BJ (cell line): ENCODE measurements at places on chromosomes 3 and 15. TPM values are rescaled to one million over a fixed set of nuclear protein-coding genes. Genes with fewer than 3 reads are reported as not detected.

NIT2 gene
- 34.5 and 49.3 TPM in 2 replicates for polyA plus RNA-seq

BLM gene
- 1.3 and 2.4 TPM in 2 replicates for polyA plus RNA-seq

A4GNT gene
- polyA plus RNA-seq = not detected in 2 replicates

NOX5 gene
- polyA plus RNA-seq = 0.50 and 0.86 TPM in 2 replicates

SV2B gene
- 0.01 TPM in 1 of 2 replicates, not detected in the other for polyA plus RNA-seq

TRPM1 gene
- polyA plus RNA-seq = 0.18 and 0.44 TPM in 2 replicates

IL17RC gene
- polyA plus RNA-seq = 14.7 and 28.1 TPM in 2 replicates

MST1R gene
- 0.17 and 0.64 TPM in 2 replicates for polyA plus RNA-seq

PIERCE2 gene
- 1.4 and 2.8 TPM in 2 replicates for polyA plus RNA-seq

REC114 gene
- polyA plus RNA-seq = not detected in 2 replicates

ACTC1 gene
- 7.6 and 15.2 TPM in 2 replicates for polyA plus RNA-seq

SEMA3G gene
- not detected in 2 replicates for polyA plus RNA-seq

BCL2A1 gene
- not detected in 2 replicates for polyA plus RNA-seq

GRCh38 chr3:139930211-139930610 is 4.8 kb upstream of the CLSTN2 start:
- DNase-seq = no peak

DNA sequence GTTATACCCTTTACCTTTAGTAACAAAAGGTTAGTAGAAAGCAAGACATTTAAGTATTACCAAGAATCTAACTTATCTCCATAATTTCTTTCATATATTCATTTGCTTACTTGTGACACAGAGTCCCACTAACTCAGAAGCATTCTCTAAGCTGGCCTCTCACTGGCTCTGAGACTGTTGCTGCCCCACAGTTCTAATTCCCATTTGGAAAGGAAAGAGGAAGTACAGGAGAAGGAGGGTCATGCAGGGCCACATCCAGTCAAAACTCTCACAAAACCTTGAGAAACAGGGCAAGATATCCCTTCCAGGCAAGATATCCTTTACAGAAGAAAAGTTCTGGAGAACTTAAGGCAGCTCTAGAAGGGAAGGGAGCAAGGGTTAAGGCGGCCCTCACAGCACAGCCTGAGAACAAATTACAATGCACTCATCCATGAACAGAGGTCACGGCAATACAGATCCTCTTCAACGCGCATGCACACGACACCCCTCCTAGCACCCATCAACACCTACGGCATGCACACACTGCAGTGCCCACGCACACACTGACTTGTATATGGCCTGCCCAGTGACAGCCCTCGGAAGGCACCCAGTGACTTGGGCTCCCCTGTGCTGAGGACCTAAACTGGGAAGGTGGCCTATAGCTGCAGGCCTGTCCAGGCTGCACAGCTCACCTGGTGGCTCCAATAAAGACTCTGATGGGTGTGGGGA is 13.0 kb upstream of the MYO5C start:
- no peak for DNase-seq

- no peak for DNase-seq
Measured at GRCh38 chr3:10468613-10469354, 36.6 kb downstream of the ATP2B2 start.

- peak; percentile 97 for DNase-seq
Measured at GRCh38 chr3:31196881-31197364, 302.5 kb upstream of the GADL1 start.

GRCh38 chr15:64191971-64192830 is 29.4 kb upstream of the PPIB start:
- DNase-seq = no peak

DNA sequence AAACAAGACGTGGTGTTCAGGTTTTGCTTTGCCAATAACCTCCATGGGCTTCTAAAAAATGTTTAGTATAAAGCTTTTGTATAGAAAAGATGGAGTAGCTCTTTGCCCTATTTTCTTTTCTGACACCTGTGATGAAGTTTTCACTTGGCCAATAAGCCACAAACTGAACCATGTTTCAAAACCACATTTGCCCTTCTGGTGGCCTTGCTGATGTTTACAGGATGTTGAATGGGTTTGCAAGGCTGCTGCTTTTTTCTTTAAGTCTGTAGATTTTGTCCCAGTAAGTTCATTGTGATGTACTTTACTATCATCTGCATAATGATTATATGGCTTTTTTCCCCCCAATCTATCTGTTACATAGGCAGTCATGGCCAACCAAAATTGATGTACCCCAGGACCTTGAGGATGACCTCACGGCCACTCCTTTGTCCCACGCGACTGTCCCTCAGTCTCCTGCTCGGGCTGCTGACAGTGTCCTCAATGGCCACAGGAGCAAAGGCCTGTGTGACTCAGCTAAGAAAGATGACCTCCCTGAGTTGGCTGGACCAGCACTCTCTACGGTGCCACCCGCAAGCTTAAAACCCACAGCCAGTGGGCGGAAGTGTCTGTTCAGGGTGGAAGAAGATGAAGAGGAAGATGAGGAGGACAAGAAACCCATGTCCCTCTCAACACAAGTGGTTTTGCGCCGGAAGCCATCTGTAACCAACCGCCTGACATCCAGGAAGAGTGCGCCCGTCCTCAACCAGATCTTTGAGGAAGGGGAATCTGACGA is 60.8 kb downstream of the SNRK start:
- no peak for DNase-seq

- no peak for DNase-seq
Measured at GRCh38 chr3:196997311-196997710, 28.7 kb upstream of the PIGZ start.

- no peak for DNase-seq
Measured at GRCh38 chr15:93047621-93048425, 41.2 kb downstream of the RGMA start.

GRCh38 chr3:27613846-27614500 is 108.2 kb downstream of the EOMES start:
- no peak for DNase-seq

- no peak for DNase-seq
Measured at GRCh38 chr3:29871087-29871486, 590.2 kb downstream of the RBMS3 start.

- DNase-seq = no peak
Measured at GRCh38 chr3:100968932-100969906, 24.0 kb downstream of the ABI3BP start.

DNA sequence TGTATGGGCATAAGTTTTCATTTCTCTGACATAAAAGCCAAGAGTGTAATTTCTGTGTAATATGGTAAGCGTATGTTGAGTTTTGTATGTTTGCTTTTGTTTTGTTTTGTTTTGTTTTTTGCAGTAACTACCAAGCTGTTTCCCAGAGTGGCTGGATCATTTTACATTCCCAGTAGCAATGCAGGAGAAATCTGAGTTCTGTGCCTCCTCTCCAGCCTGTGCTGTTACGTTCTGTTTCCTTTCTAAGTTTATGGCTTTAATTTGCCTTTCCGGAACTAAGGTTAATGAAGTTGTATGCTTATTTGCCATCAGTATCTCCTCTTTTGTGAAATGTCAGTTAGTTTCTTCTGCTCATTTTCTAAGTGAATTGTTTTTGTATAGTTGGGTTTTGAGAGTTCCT is 307.8 kb downstream of the GABRG3 start:
- DNase-seq = no peak

DNA sequence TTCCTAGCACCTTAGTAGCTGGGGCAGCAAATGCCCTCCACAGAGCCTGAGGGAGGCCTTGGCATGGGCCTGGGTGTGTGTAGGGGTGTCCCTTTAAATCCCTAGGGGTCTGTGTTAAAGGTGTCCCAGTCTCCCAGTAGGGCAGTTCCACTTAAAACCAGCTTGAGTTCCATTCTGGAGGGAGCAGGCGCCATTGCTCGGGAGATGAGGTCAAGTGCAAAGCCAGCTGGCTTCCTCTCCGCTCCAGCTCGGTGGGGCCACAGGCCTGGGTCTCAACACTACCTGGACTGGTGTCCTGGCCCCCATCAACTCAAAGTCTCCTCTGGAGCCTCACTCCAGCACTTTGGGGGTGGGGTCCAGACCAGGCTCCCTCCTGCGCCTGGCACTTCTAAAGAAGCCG is 25.2 kb downstream of the FEM1B start:
- DNase-seq = no peak

- no peak for DNase-seq
Measured at GRCh38 chr3:186824430-186825139, 17.9 kb upstream of the ADIPOQ start.

DNA sequence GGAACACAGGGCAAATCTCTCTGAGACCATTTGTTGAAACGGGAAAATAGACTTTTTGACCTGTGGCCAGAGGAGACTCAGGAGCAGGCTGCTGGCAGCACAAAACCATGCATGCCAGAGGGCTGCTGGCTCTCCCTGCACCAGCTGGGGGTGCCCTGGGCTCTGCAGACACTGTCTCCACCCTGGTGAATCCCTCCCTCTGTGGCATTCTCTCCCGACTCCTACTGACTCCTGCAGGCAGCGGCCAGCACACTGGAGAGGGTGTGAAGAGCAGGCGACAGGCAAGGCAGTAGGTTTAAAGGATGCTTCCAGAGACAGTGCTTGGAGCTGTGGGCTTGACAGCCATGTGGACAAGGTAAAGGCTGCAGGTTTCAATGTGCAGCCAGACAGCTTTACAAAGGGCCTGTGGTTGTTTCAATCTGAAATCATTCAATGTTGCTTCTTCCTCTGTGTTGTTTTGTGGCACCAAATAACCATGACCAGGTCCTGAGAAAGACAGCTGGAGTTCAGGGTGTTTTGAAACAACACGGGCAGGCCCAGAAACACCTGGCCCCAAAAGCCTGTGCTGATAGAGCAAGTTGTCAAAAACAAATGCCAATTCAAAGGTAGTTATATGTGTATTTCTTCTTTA is 431.0 kb upstream of the ATP10A start:
- DNase-seq = no peak

GRCh38 chr3:149207475-149207874 is 14.2 kb downstream of the CP start:
- DNase-seq = no peak

DNA sequence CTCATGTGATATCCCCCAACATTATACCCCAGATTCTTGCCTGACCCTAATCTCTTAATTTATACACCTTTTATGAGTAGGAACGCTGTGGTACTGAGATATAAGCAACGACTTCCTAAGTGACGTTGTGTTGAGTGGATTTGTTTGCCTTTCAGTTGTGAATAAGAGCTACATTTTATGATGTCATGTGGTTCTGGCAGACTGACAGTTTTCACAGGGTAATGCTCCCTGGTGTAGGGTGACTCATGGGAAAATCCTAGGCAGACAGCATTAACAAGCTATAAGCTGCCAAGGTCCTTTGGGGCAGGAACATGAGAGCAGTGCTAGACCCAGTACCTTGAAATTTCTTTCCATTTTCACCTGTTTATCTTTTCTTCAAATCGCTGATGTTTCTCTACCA is 11.2 kb downstream of the C3orf52 start:
- DNase-seq = peak; percentile 98

DNA sequence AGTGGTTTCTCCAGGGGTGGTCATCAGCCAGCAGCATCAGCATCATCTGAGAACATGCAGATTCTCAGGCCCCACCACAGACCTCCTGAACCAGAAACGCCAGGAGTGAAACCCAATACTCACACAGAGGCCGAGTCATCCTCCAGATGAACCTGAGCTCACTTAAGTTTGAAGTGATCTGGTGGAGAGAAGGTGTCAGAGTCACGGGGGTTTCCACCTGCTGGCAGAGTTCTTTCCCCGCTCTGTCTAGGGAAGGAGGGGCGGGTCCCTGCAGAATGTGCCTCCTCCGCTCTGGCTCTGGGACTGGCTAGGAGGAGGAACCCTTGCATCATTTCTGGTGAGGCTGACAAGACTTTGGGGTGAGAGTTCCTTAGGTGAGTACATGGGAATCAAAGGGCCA is 13.3 kb upstream of the KIF23 start:
- DNase-seq = no peak

GRCh38 chr3:50737193-50737905 is 62.6 kb downstream of the DOCK3 start:
- DNase-seq = no peak

- no peak for DNase-seq
Measured at GRCh38 chr15:84034578-84035398, 200.8 kb upstream of the GOLGA6L4 start.

- DNase-seq = no peak
Measured at GRCh38 chr3:134652886-134653630, 2.2 kb upstream of the KY start.

GRCh38 chr3:111797171-111797615 is 61.9 kb upstream of the PHLDB2 start:
- no peak for DNase-seq

DNA sequence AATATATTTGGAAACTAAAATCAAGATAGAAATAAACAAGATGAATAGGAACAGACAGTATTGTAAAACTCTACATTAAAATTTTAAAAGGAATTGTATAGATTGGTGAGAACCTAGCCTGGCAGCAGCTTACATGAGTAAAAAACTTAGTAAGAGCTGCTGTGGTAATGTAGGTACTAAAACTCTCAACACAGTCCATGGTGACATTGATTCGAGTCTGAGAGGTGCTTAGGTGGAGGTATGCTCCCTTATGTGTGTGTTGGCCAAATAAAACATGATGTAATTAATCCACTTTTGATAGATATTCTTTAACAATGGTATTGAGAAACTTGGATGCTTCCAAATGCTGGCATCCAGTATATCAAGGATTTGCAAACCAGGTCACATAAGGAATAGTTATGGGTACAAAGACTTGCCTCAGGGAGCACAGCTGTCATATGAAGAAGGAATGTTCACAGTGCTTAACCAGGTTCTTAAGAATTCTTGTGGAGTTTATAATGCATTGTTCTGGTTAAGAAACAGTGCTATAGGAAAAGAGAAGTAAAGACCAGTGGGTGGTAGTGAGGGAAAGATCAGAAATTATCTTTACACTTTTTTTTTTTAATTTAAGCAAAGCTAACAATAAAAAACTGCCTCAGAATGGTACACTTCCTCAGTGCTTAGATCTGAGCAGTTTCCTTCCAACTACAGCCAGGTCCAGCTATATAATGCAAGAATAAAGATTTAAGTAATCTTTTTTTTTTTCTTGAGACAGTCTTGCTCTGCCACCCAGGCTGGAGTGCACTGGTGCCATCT is 24.6 kb upstream of the IL20RB start:
- DNase-seq = no peak

GRCh38 chr3:12922306-12922705 is 80.9 kb upstream of the RPL32 start:
- no peak for DNase-seq

- no peak for DNase-seq
Measured at GRCh38 chr15:39283531-39283930, 297.3 kb upstream of the THBS1 start.

- DNase-seq = no peak
Measured at GRCh38 chr3:44334326-44334725, 4.2 kb upstream of the TCAIM start.

DNA sequence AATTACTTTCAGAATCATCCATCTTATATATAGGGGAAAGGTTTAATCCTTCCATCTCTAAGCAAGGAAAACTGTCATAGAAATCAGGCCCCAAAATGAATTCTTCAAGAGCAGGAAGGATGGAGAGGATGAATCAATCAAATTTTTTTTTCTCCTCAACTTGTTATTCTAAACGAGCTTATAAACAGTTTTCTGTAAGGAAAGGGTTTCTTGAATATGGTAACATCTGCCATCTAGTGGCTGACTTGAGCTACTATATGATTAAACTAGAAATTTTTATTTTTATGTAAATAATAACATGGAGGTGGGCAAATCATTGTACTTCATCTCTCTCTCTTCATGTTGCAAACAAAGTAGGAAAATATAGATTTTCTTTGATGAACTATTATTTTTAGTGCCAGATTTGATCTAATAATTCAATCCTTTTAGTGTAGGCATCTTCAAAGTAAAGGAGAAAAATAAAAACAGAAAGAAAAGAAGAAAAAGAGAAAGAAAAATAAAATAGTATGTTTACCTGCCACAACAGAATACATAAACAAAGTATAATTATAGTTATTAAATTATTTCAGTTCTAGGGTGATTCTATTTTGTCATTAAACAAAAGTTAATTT is 146.6 kb downstream of the SERPINI1 start:
- DNase-seq = no peak
